Liver (tissue), 10 donors: ENCODE measurements at places on chromosomes 2 and 18.

DNA sequence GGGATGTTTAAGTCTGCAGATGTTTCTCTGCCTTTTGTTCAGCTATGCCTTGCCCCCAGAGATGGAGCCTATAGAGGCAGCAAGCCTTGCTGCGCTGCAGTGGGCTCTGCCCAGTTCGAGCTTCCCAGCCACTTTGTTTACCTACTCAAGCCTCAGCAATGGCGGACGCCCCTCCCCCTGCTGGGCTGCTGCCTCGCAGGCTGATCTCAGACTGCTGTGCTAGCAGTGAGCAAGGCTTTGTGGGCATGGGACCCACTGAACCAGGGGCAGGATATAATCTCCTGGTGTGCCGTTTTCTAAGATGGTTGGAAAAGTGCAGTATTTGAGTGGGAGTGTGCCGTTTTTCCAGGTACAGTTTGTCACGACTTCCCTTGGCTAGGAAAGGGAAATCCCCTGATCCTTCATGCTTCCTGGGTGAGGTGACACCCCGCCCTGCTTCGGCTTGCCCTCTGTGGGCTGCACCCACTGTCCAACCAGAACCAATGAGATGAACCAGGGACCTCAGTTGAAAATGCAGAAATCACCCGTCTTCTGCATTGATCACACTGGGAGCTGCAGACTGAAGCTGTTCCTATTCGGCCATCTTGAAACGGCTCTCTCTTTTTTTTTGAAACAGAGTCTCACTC lies 27.6 kb upstream of the ADAM23 start:
- DNase-seq, result no peak

DNA sequence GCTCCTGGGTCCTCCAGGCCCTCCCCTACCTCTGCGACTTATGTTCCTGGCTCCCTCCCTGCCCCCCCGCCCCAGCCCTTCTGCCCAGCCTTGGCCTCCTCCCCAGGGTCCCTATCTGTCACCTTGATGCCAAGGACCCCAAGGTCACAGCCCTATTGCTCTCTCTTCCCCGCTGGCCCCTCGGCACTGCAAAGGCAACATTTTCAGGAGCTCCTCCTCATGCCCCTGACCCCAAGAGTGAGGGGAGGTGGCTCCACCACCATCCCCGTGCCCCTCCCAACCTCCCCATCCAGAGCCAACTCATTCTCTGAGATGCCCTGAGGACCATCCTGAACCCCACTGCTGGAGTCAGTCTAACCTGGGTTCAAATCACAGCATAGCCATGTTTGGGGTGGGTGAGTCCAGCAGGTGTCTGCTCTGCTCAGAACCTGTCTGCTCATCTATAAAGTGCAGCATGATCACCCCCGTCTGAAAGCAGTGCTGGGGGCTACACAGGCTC lies 11.7 kb downstream of the LIMS2 start:
- no peak for DNase-seq

GRCh38 chr2:138503652-138504051 lies 2.1 kb downstream of the SPOPL start:
- DNase-seq, result no peak

- DNase-seq, result no peak
These were observed 221.0 kb upstream of the OSR1 start for GRCh38 chr2:19579461-19579860.

DNA sequence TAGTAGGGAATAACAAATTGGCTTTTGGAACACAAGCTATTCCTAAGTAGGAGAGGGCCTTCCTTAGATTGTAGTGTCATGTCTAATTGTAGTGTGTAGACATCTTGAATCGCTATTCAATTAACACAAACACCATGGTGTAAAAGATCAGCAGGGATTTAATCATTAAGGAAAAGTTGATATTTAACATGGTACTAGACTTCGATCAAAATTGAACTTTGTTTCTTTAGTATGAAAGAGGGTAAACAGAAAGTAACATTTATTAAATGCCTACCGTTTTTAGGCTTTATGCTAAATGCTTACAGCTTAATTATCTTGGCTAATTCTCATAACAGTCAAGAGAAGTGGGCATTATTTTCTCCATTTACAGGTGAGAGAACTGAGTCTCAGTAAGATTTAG lies 37.5 kb upstream of the FIGN start:
- DNase-seq, result no peak

GRCh38 chr18:51196118-51196810 lies 1.2 kb downstream of the MEX3C start:
- DNase-seq, result peak; percentile 63

GRCh38 chr2:148901142-148901541 lies 26.1 kb downstream of the KIF5C start:
- DNase-seq, result no peak

DNA sequence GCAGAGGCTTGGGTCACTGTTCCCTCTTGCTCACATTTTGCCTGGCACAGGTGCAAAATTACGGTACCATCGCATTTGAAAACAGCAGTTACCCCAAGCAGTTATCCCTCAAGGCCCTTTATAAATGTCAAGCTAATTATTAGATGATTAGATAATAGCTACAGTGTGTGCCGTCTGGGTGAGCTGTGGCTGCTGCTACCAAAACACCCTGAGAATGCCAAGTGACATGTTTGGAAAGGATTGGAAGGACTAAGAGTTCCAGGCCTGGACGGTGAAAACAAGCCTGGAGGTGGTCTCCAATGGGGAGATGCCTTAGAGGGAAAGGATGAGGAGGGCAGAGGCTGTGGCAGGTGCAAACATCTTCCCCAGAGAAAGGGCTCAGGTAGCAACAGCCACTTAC lies 120.6 kb downstream of the CAPN13 start:
- DNase-seq, result no peak

DNA sequence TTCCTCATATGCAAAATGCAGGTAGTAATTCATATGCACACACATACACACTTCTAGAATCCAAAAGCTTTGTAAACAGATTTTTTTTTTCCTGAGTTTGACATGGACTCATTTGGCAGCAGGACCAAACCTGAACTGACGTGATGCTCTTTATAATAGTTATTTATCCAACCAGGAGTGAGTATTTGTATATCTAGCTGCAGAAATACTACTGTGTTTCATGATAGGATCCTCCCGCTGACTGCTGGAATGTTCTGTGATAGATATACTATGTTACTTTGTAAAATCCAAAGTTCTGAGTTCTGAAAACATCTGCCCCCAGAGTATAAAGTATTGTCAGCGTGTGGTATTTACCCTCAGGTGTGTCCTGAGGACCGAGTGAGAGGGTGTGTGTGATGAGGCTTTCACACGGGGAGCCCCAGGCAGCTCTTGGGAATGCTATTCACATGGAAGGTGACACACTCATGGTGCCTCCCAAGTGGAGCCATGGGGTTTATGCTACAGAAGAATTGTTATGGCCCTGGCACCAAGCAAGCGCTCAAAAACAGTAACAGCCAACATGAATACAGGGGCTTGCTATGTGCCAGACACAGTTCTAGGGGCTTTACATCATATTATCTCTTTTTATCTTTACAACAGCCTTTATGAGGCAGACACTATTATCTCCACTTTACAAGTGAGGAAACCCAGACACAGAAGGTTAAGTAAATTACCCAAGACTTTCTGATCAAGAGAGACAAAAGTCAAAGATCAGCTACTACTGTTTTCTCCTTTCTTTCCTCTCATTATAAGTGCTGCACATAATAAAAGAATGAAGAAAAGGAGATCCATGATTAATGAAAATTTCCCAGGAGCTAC lies 16.7 kb upstream of the TXNDC2 start:
- DNase-seq, result no peak
